ENCODE measurements at places on chromosomes 7 and 10.

GRCh38 chr7:130433301-130433700 lies 7.5 kb downstream of the CEP41 start:
- no peak for DNase-seq

DNA sequence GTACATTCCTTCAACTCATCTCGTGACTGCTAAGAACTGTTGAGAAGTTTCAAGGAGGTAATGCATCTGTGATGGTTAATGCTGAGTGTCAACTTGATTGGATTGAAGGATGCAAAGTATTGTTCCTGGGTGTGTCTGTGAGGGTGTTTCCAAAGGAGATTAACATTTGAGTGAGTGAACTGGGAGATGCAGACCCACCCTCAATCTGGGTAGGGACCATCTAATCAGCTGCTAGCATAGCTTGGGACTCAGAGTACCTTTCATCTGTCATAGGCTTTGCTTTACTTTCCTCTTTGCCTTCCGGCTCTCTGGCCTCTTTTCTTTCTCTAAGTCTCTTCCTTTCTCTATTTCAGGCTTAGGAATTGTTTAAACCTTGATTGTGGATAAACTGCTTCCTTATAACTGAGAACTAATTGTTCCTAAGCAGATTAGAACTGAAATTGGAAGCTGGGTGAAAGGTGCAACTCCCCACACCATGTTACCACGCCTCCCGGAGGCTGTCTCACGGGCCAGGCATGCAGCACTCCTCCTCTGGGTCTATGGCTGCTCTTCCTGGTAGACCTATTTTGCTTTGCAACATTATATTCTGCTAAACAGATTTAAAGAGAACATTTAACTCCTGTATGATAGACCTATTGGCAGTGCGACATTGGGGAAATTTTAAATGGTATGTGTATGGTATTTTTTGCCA lies 298.2 kb downstream of the CCSER2 start:
- no peak for DNase-seq

- DNase-seq: no peak
Measured at GRCh38 chr10:128500642-128501041, 374.4 kb upstream of the MKI67 start.

DNA sequence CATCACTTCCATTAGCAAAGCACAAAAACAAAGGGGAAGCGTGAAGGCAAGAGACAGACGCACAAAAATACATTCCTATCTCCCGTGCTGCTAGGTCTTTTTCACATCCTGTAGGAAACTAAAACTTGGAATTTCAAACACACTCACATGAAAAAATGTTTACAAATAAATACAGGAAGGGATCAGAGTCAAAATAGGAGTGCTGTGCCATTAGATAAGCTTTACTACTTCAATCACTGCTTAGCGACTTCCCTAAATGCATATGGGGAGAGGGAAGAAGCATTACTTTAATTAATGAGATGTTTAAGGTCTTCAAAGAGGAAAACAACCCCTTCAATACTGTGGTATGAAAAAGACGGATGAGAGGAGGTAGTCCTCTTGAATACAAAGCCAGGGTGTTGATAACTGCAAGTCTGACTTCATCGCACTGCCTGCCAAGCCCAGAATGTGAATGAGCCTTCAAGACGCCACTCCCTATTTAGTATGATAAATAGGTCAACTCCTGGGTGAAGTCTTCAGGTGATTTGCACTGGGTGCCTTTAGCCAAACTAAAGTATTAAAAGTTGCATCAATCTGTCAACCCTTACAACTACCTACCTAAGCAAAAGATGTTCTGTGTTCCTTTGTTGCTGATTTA lies 13.9 kb downstream of the PARD3 start:
- no peak for DNase-seq

GRCh38 chr7:140722254-140722653 lies 25.7 kb downstream of the NDUFB2 start:
- DNase-seq: no peak

GRCh38 chr7:26457696-26458327 lies 166.2 kb downstream of the SNX10 start:
- no peak for DNase-seq

- DNase-seq: no peak
Measured at GRCh38 chr7:12945901-12946300, 258.5 kb downstream of the ARL4A start.

- no peak for DNase-seq
Measured at GRCh38 chr7:94400022-94400421, 5.3 kb downstream of the COL1A2 start.

DNA sequence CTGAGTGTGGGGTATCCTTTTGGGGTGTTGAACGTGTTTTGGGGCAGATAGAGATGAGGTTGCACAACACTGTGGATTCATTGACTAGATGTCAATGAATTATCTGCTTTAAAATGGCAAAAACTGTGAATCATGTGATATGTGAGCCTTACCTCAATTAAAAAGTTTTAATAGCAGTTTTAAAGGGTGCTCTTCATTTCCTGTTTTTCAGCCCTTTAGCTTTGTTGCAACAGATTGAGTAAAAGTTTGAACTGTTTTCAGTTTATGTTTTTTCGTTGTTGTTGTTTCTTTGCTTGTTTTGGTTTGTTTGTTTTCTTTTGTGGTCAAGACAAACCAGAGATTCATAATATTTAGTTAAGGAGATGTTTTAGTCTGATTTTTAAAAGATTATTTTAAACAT lies 9.4 kb downstream of the TAS2R41 start:
- no peak for DNase-seq

- DNase-seq: no peak
Measured at GRCh38 chr7:11517853-11518252, 314.1 kb downstream of the THSD7A start.

DNA sequence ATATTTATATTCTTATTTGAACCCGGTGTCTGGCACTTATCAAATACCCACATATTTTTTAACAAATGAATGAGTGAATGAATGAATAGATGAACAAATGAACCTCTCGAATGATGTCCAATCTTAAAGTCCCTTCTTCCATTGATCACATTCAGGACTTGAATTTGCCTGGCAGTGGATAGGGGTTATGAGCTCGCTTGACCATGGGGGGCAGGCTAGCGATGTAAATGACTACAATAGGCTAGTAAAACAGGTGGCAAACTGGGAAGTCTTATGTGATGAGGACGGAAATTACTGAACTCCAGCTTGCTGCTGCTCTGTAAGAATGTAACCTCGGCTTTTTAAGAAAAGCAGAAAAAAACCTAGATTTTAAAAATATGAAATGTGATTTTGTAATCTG lies 247.7 kb upstream of the DKK1 start:
- no peak for DNase-seq

GRCh38 chr7:132940084-132940483 lies 141.8 kb downstream of the CHCHD3 start:
- DNase-seq: no peak

DNA sequence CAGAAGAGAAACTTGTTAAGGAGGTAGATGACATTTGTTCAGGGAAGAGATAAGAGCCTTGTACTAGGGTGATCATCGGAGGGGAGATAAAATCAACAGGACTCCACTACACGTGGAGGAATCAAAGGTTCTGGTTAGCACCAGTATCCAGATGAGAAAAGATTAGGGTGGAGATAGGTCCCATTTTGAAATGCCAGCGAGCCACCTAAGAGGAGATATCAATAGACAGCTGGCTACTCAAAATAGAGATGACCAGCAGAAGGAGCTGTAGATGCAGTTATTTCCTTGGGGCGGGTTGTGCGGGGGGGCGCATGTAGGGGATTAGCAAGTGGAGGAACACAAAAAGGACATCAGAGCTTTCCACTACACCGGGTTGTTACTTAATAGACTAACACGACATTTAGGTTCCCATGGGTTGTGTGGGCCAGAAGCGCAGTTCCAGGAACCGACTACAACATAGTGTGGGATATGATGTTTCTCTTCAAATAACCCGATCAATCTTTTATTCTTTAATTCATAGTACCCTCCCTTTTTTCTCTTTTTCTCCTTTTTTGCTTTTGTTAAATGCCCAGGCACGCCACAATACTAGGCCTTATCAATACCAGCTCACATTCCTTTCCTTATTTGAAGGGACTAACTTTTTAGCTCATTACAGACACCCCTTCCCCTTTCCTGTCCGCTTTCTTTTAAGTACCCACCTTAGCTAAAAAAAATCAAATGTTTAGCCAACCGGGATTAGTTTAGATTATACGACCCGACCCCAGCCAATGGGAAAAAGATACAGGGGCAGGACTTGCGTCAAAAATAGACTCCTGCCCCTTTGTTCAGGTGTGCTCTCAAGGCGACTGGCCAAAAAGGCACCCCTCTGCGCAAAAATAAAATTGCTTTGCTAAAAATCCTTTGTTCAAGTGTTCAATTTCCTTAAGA lies 2.0 kb upstream of the KIF11 start:
- no peak for DNase-seq

Data from esophagus squamous epithelium (tissue), 5 donors.